ENCODE measurements at places on chromosomes 5 and 9.
A peak's percentile ranks its signal among the peaks of the same experiment; 100 is the strongest.

GRCh38 chr5:82225525-82226172, 52.5 kb downstream of the RPS23 start:
- DNase-seq: peak; percentile 52

- DNase-seq: no peak
Observed at GRCh38 chr9:19663570-19663969, 125.3 kb downstream of the SLC24A2 start.

GRCh38 chr9:112786829-112787520, 36.4 kb downstream of the SNX30 start:
- no peak for DNase-seq

GRCh38 chr5:81365541-81365940, 28.4 kb downstream of the ACOT12 start:
- DNase-seq: no peak

Measured in stimulated activated CD4-positive, alpha-beta T cell treated with anti-CD3 and anti-CD28 coated beads, Interleukin-12 subunit alpha, Interleukin-12 subunit beta, amount 100 ng/mL, for 48 hours (primary cell).